ENCODE measurements at places on chromosomes 5 and 9. TPM values are rescaled to one million over a fixed set of nuclear protein-coding genes. Genes with fewer than 3 reads are reported as not detected.

DNA sequence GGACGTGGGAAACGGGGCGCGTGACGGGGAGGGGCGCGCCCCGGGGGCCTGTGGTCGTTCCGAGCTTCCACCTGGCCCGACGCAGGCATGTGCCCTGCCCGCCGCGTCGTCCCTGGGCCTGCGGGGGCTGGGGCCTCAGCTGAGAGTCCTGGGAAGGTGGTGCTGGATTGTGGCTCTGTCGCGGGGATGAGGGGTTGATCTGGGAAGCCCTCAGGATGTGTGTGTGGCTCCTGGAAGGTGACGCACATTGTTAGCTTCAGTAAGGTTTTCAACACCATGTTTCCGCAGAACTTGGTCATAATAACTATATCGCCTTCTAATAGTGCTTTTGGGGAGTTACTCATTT lies 589.1 kb downstream of the MTRR start:
- DNase-seq, result no peak

- DNase-seq, result no peak
Observed at GRCh38 chr5:141793881-141794280, 84.3 kb downstream of the PCDH1 start.

GRCh38 chr5:153860195-153860886 lies 178.4 kb downstream of the FAM114A2 start:
- no peak for DNase-seq

DNA sequence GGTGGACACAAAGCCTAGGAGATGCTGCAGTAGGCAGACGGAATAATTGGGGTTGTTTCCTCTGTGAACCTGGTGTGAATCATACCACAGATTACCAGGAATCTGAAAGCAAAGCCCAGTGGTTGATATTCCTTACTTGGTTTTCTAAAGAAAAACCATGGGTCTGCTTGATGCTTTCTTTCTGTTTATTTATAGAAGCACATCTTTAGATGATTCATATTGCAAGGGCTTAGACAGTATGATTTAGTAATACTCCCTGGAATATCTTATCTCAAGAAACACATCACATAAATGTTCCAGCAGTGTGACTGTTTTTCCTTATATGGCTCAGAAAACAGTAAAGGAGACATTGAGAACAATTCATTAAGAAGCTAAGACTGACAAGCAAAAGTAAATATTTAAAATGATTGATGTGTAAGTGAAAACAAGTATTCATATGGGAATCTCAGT lies 623.3 kb downstream of the RAB3C start:
- no peak for DNase-seq

DNA sequence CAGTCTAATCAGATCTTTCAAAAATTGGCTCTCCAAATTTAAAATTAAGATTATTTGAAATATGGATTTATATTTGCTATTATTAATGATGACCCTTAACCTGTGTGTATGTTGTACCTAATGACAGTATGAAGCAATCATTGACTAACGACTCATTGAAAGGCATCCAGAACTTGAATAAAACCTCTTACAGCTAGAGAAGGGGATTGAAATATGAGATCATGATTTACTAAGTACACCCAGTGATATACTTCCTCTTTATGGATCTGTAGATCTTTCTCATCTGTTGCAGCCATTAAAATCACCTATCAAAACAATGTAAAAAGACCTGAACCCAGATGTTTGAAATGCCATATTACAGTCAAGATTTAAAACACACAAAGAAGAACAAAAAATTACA lies 126.5 kb downstream of the RPS23 start:
- DNase-seq, result no peak

GRCh38 chr9:14353222-14354056 lies 39.5 kb upstream of the NFIB start:
- peak; percentile 57 for DNase-seq

- no peak for DNase-seq
Observed at GRCh38 chr5:174183701-174184100, 138.2 kb downstream of the NSG2 start.

- no peak for DNase-seq
Observed at GRCh38 chr9:120117081-120117480, 462.9 kb downstream of the CDK5RAP2 start.

GRCh38 chr9:132247942-132248341 lies 86.1 kb downstream of the NTNG2 start:
- no peak for DNase-seq

The PCDHB5 gene
- total RNA-seq, result not detected

The ATOX1 gene
- total RNA-seq, result 83.7 TPM

The TAF1L gene
- 0.03 TPM for total RNA-seq

The SCGB3A2 gene
- not detected for total RNA-seq

The ZER1 gene
- 21.1 TPM for total RNA-seq

The TSSK1B gene
- not detected for total RNA-seq

The WHRN gene
- total RNA-seq, result 2.4 TPM

The FOXD4L4 gene
- total RNA-seq, result 0.10 TPM

The ADAMTS6 gene
- total RNA-seq, result 1.3 TPM
